ENCODE measurements at places on chromosomes 3 and 15.

DNA sequence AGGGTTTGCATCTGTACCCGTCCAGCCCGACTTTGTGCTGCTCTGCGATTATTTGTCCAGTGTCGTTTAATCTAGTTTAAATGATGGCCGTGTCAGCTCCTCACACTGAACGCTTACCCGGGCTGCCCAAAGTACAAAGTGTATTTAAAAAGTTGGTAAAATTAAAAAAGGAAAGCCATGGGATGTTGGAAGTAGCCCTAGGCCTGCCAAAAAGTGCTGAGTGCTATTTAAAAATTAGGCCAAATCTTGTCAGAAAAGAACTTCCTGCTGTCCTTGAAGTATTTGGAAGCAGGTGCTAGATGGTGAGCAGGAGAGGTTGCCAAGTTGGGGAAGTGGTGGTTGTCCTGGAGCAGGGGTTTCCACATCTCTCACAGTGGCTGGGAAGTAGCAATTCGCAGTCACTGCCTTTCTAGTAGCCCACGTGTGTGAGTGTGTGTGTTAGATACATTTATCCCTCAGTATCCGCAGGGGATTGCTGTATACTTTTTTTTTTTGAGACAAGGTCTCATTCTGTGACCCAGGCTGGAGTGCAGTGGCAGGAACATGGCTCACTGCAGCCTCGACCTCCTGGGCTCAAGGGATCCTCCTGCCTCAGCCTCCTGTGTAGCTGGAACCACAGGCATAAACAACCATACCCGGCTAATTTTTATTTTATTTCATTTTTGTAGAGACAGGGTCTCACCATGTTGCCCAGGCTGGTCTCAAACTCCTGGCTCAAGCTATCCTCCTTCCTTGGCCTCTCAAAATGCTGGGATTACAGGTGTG lies 664 bp downstream of the PPCDC start:
- peak; percentile 48 for DNase-seq

DNA sequence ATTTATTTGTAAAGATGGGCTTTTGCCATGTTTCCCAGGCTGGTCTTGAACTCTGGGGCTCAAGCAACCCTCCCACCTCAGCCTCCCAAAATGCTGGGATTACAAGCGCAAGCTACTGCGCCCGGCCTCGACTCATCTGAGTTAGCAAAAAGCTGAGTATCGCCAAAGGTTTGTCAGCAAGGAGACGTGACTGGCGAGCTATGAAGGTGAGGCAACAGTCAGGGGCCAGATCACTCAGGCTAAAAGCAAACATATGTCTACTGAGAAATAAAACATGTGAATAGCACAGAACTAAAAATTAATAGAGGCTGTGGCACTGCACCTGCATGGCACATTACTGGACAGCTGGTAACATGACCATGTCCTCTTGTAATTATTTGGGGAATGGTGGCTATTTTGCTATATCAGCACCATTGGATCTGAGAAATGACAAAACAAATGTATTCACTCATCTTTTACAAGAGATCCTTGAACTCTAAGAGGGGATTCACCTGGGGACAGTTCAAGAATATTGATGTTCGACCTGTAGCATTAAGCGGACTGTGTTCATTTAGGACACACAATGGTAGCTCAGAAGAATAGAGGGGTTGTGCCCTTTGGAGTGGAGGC lies 10.0 kb upstream of the SLC25A26 start:
- no peak for DNase-seq

DNA sequence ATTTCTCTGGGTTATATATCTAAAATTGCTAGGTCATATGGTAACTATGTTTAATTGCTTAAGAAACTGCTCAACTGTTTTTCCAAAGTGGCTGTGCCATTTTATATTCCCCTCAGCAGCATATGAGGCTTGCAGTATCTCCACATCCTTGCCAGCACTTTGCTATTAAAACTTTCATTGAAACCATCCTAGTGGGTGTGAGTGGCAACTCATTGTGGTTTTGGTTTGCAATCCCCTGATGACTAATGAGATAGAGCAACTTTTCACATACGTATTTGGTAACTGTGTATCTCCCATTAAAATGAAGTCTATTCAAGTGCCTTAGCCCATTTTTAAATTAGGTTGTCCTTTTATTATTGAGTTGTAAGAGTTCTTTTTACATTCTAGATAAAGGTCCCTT lies 17.3 kb downstream of the KPNA1 start:
- DNase-seq: peak; percentile 79

GRCh38 chr3:7787871-7788828 lies 713.5 kb upstream of the LMCD1 start:
- DNase-seq: no peak

GRCh38 chr3:159114582-159114981 lies 312.7 kb downstream of the MFSD1 start:
- DNase-seq: no peak

DNA sequence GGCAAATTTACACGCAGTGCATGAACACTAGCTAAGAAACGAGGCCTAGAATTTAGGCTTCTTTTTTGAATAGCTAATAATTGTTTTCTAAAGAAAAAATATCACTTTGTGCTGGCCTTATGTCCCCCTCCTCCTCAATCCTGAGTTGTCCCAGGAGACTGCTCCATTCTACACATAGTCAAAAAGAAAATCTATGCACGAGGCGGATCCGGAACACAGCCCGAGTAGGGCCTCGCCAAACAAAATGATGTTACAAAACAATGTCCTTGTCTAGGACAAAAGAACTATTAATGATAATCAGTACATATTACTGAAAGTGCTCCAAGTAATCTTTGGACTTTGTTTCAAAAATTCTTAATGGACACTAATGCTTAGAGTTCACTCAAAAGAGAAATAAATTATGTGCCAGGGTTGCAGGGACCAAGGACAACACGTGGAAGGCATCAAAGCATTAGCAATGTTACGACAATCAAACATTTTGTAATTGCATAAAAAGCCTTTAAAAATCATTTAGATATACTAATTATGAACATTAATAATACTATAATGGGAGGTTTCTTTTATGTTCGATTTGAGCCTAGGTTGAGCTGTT lies 206.5 kb upstream of the ICE2 start:
- no peak for DNase-seq

All from SIG-M5 (cell line).